NCI-H1092 (cell line): ENCODE measurements at places on chromosomes 12 and 14.

DNA sequence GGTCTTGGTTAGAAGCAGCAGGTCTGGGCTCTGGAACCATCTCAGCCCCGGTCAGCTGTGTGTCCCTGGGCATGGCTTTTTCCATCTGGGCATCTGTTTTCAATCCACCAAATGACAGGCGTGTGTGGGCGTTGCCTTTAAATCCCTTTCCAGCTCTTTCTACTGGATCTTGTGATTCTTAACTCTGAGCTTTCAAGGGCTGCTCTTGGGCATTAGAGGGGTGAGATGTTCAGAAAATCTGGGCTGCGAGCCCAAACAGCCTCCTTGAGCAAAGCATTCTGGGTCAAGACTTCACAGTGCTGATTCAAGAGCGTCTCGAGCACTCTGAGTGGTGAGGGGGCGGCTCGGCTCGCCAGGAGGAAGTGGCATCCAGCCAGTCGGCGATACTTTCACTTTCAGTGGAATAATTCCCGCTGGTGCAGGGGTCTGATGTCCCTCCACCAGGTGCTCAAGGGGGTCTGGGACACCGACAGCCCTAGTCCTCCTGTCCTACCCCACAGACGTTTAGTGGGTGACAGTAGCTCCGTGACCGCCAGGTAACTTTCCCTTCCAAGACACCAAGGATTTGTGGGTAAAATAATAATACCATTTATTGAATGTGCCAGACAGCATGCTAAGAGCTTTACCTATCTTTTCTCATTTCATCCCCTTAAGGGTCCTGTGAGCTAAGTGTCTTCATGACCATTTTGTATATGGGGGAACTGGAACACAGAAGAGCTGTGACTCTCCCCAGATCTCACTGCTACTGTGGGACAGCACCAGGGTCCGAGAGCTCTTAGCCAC, 114.0 kb downstream of the PLXNC1 start:
- DNase-seq = no peak

GRCh38 chr12:57235017-57235727, 5.7 kb downstream of the SHMT2 start:
- no peak for DNase-seq

- DNase-seq = no peak
These were observed 24.0 kb upstream of the RND1 start for GRCh38 chr12:48889679-48890078.

DNA sequence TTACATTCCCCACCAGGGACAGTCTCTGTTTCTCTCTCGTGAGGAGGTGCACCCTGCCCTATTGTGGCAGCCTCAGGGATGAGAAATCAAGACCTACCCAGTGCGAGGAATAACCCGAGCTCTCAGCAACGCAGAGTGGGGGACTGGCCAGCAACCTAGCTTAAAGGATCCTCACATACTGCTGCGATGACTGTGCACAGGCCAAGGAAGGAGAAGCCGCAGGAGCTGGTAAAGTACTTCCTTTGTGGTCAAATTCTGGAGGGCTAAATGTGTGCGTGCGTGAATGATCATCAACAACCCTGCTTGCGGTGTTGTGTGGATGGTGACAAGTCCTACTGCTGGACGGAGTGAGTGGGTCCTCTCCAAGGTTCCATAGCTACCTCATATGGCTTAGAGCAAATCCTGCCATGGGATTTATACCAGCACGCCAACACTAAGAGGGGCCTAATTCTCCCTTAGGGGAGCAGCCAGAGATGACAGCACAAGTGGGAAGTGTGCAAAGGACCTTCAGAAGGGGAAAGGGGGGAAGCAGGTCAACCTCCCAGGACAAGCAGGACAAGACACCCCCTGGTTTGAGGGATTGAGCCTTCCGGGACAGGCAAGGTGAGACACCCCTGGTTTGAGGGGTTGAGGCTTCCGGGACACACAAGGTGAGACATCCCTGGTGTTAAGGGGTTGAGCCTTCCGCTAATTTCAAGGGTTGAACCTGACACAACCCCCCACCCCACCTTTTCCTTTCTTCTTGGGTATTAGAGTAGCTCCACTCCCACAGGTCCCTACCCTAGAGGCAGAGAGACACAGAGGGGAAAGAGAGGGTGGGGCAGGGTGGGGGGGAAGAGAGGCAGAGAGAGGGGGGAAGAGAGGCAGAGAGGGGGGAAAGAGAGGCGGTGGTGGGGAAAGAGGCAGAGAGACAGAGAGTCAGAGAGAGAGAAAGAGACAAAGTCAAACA, 58.8 kb upstream of the AP4S1 start:
- no peak for DNase-seq

GRCh38 chr14:90857866-90858265, 41.6 kb upstream of the TTC7B start:
- no peak for DNase-seq

GRCh38 chr12:12265571-12266388, 1.1 kb downstream of the LRP6 start:
- DNase-seq = no peak

GRCh38 chr12:69884386-69884785, 59.4 kb downstream of the MYRFL start:
- DNase-seq = peak; percentile 4

DNA sequence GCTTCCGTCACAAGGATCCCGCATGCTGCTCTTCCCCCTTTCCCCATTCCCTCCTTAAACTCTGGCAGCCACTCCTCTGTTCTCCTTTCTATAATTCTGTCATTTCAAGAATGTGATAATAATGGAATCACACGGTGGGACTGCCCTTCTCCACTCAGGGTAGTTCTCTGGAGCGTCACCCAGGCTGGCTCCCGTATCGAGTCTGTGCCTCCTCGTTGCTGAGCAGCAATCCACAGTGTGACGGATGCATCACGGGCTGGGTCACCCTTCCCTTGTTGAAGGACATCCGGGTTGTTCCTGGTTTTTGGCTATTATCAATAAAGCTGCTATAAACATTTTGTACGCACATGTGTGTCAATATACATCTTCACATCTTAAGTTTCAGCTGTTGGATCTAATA, 5.7 kb upstream of the SYNE3 start:
- no peak for DNase-seq

DNA sequence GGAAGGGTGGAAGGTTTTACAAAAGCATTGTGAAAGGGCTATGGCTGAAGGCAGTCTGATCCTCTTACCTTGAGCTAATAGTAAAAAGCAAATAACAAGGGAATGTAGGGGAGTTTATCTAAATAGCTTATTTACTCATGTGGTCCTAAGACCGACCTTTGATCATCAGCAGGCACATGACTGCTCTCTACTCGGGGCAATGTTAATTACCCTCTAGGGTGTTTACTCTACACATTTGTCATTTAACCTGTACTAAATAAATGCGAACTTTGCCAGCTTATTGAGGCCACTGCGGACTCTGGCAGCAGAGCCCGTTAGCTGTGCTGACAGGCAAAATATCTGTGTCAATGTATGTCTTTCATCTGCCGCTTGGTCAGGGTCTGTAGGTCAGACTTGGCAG, 768.3 kb upstream of the ATXN7L3B start:
- no peak for DNase-seq

DNA sequence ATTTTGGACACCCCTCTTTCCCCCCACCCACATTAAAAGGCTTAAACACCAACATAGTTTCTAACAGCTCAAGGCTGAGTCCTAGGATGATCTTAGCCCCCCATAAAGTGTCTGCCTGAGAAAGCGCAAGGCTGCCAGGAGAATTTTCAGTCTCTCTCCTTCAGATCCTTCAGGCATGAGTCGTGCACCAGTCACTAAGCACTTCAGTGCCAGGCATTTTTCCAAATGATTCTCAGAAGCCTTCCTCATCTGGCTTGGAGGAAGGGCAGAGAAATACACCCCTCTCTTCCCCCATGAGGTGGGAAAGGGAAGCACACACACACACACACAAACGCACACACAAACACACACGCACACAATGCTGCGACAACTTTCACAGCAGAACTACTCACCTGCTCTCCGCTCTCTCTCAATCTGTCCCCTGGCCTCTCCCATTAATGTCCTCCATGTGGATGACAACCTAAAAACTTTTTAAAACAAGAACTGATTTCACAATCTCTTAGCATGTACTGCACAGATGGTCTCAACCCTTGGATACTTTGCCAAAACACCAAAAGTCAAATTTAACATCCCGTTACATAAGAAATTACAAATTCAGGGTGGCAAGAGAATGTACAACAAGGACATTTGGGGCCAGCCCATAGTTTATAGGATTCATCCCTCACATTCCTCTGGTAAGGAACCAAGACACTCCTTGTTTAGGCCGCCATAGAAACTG, 49.8 kb downstream of the CKAP4 start:
- no peak for DNase-seq
